Neural progenitor cell (in vitro differentiated cells): ENCODE measurements at places on chromosomes 7 and 10.

GRCh38 chr7:130903358-130903974 lies 169.5 kb upstream of the KLF14 start:
- H3K4me3 ChIP-seq: no peak overlapping the region
- H3K27me3 ChIP-seq: no peaks in the 10 kb centered on the region
- DNase-seq: no peak
- no peak overlapping the region for H3K27ac ChIP-seq
- peaks cover 12% of the 10 kb centered on the region for H3K4me1 ChIP-seq
- H3K36me3 ChIP-seq: no peaks in the 10 kb centered on the region

GRCh38 chr7:135405969-135406368 lies 103.9 kb downstream of the CNOT4 start:
- no peaks in the 10 kb centered on the region for H3K36me3 ChIP-seq
- no peak overlapping the region for H3K27ac ChIP-seq
- no peak for DNase-seq
- no peak overlapping the region for H3K4me3 ChIP-seq

GRCh38 chr7:27122077-27122910 lies 8.3 kb downstream of the HOXA4 start:
- no peaks in the 10 kb centered on the region for H3K4me1 ChIP-seq
- H3K4me3 ChIP-seq: no peak overlapping the region
- no peak overlapping the region for H3K27ac ChIP-seq
- H3K36me3 ChIP-seq: no peaks in the 10 kb centered on the region
- DNase-seq: no peak

GRCh38 chr7:136030867-136031318 lies 53.7 kb upstream of the MTPN start:
- H3K27ac ChIP-seq: no peak overlapping the region
- no peaks in the 10 kb centered on the region for H3K27me3 ChIP-seq
- H3K4me3 ChIP-seq: no peak overlapping the region
- no peaks in the 10 kb centered on the region for H3K4me1 ChIP-seq
- H3K36me3 ChIP-seq: no peaks in the 10 kb centered on the region
- no peak for DNase-seq

DNA sequence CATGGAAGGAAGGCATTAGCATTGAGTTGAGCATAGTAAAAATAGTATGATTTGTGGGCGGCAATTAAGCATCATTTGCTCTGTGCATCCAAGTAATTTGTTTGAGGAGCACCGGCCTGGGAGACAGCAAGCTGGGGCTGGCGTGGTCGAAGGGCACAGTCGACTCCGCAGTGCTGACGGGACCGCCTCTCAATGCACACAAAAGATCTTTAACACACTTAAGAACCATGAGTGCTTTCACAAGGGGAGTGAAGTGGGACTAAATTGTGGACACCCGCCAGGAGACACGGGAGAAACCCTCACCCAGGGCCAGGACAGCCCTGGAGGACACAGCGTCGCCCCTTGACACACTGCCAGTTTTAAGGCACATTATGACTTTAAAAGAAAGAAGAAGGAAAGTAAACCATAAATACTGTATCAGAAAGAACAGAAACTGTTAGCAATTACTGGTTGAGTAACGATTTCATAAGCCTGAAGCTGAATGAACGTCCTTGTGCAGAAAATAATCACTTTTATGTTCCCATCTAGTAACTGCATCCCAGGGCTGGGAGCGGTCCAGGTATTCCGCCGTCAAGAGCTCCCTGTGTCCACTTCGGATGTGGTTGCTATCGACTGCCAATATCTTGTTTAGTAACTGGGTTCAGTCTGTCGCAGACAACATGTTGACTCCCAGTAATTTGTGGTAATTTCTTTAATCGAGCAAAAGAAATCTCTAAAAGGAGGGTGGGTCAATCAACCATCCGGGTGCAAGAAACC lies 102.1 kb downstream of the EBF3 start:
- H3K4me3 ChIP-seq: no peak overlapping the region
- no peak for DNase-seq
- no peak overlapping the region for H3K27ac ChIP-seq

GRCh38 chr7:159027056-159027788 lies 117.4 kb downstream of the VIPR2 start:
- no peaks in the 10 kb centered on the region for H3K27me3 ChIP-seq
- peaks cover 56% of the 10 kb centered on the region for H3K4me1 ChIP-seq
- H3K27ac ChIP-seq: peak overlapping the region; percentile 97
- DNase-seq: peak; percentile 56
- no peaks in the 10 kb centered on the region for H3K36me3 ChIP-seq

DNA sequence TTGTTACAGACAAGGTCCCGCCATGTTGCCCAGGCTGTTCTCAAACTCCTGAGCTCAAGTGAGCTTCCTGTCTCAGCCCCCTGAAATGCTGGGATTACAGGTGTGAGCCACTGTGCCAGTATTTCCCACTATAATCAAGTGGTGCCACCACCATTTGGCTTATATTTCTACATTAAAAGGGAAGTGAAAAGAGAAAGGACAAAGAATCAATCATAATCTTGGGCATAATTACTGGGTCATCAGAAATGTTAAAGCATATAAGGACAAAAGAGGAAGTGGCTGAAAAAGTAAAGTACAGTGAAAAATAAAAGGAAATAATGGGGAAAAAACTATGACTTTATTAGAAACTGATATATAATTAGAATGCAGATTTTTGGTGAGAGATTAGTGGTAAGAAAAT lies 25.7 kb upstream of the ENTPD1 start:
- H3K27ac ChIP-seq: no peak overlapping the region
- H3K27me3 ChIP-seq: no peaks in the 10 kb centered on the region
- no peak overlapping the region for H3K4me3 ChIP-seq
- no peak for DNase-seq
- no peaks in the 10 kb centered on the region for H3K4me1 ChIP-seq
